ENCODE measurements at places on chromosomes 5 and 9.

DNA sequence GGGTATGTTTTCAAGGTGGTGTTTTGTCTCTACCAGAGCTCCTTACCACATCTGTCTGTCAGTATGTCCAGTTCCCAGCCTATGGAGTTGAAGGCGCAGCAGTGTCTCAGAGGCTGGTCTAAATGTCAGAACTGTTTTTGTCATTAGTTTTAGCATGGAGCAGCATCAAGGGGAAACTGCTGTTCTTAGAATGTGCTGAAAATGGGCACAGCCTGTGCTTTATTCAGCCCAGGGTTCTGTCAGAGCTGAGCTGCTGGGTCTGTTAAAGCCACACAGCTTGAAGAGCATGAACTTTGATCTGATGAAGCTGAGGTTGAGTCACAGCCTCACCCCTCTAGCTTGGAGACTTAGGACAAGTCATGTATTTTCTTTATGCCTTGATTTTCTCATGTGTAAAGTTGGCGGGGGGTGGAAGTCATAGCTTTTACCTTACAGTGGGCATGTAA, 71.9 kb downstream of the RALGPS1 start:
- no peak for DNase-seq

DNA sequence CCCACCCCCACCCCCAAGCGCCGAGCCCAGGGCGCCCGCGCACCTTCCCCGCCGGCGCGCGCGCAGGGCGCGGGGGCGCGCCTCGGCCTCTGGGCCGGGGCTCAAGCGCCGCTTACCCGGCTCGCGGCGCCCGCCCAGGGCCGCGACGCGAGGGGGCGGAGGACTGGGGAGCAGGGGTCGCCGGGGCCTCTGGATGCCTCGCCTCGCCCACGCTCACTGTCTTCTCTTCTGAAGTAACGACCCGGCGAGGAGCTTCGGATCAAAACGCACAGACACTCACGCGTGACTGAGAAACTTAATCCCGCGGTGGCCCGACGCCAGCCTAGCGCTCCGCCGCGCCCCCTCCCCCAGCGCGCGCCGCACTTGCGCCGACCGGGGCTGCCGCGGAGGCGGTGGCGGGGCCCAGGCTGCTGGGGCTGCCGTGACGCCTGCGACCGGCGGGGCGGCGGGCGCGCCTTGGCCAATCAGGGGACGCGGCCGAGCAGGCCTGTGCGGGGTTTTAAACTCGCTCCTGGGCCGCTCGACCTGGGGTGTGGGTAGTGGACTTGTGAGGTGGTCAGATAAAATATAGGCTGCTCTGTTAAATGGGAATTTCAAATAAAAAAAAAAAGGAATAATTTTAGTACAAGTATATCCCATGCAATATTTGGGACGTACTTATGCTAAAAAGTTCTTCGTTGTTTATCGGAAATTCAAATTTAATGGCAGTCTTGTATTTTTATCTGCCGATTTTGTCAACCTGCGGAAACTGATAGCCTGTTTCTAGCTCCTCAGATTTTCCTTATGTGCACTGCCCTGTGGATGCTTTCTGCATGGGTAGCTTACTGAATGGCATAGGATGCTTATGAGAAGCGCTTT, at the start of gene MPDZ:
TSS of gene MPDZ (minus strand) at position 409 of the 858 bp plus-strand sequence. CDS start 29,377 bp downstream, outside the sequence.
- peak; percentile 12 for DNase-seq

DNA sequence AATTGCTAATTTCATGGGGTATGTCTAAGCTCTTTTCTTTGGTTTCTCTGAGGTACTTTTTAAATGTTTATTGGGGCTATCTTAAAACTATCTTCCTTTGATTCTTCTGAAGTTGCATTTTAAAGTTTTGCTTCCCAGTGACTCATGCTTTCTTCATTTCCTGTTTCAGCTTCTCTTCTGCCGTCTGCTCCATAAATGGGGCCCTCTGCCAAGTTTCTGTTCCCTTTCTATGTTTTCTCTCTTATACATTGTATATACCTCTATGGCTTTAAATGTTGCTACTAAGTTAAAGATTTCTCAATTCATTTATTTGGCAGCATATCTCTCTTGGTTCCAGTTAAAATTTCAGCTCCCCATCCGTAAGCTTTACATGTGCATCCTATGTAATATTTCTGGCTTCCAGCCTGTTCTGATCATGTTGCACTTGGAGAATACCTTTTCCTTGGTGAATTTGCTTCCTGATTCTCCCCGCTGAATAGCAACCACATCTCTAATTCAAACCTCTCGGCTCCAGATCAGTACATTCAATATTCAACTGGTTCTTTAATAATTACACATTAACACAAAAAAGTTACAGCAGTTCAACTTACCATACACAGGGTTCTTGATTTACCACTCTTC, 125.3 kb downstream of the ST8SIA4 start:
- no peak for DNase-seq

DNA sequence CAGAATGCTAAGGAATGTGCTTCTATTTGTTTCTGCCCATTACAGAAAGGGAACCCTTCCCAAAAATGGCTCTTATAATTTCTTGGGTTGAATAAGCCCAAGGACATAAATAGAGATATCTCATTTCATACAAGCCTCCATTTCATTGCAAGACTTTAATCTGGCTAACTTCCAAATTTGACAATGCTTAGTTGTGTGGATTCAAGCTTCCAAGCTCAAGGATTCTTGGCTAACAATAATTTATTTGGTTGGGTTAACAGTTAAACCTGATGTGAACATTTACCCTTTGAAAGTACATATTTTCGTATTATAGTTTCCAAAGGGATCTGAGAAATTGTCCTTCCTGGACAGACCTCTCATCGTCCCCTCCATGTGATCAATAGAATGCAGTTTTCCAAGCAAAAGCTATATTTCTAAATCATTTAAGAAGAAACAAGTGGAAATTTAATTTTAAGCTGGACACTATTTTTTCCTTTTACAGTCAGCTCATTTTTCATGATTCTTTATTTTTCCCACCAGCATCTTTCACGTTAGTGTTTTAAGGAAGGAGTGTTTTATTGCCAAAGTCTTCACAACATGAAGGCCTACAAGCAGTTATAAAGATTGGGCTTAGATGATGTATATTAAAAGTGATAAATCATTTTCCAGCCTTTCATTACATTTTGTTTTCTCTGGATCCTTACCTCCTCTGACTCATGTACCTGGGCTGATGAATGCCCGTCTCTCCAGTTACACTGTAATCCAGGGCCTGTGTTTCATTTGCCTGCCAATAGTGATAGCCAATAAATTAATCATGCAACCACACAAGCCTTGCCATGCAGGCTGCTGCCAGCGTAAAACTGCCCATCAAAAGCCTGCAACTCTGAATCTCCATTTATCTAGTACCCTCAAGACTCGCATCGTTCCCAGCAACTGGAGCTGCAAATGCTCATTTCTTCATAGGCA, 176.7 kb downstream of the NTRK2 start:
- no peak for DNase-seq

DNA sequence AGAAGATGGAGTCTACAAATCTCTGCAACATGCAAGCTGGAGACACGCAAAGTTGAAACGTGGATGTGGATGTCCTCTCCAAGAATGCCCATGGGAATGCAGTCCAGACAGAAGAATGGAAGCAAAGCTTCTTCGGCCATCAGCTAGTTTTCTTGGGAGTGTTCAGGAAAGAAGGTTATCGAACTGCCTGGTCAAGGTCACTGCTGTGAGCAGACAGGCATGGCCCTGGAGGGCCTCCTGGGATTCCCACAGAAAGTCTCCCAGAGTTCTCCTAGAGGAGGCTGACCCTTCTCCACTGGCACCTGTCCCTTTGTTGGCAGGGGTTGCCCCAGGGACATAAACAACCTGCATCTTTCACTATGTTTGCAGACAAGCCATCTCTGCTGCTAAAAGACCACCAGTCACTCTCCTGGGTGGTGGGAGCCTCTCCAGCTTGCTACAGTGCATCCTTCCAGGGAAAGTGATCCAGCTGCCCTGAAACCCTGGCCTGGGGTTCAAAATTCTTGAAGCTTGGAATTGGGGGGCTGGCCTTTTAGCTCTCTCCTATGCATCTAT, 265.8 kb downstream of the SYK start:
- no peak for DNase-seq

DNA sequence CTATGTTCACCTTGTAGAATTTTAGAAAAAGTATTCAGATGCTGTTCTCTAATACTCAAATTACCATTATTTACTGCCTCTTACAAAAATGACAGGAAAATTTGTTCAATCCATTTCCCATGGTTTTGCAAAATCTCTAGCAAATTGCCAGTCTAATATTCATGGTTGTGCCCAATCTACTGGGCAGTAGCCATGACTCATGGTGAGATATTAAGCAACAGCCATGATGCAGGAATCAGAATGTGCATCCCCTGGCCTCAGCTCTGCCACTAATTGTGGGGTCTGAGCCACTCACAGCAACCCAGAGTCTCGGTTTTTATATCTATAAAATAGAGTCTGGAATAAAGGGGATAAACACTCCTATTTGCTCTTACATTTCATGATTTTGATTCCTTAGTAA, 353.6 kb downstream of the DEPDC1B start:
- DNase-seq = no peak

- no peak for DNase-seq
Observed at GRCh38 chr5:156936972-156937371, 26.1 kb downstream of the TIMD4 start.

GRCh38 chr5:88145611-88146467, 122.8 kb downstream of the TMEM161B start:
- DNase-seq = no peak

GRCh38 chr5:61638476-61638875, 306.4 kb downstream of the ZSWIM6 start:
- DNase-seq = no peak

DNA sequence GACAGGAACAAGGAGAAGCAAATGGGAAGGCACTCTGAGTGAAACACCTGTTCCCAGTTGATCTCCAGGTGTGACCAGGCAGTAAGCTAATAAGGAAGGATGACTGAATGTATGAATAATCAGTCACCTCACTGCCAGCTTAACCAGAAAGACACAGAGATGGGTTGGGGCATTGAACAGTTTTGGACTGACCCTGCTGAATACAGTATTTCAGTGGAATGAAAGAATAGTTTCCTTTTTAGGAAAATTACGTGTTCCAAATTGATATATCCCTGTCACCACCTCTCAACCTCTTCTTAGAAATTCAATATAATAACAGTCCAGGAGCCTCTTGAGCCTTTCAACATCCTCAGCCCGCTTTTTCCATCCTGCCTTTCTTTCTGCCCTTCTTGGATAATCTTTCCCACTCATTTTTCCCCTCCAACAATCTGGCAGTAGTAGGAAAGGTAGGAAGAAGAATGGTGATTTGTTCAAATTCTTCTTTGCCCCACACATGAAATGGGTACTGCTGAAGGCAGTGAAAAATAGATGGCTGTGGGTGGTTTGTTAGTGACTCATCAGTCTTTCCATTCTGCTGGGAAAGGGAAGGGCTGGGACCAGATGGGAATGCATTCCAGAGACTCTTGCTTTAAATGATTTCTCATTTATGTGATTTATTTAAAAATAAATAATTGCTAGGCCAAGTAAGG, 117.9 kb downstream of the ZSWIM6 start:
- no peak for DNase-seq

DNA sequence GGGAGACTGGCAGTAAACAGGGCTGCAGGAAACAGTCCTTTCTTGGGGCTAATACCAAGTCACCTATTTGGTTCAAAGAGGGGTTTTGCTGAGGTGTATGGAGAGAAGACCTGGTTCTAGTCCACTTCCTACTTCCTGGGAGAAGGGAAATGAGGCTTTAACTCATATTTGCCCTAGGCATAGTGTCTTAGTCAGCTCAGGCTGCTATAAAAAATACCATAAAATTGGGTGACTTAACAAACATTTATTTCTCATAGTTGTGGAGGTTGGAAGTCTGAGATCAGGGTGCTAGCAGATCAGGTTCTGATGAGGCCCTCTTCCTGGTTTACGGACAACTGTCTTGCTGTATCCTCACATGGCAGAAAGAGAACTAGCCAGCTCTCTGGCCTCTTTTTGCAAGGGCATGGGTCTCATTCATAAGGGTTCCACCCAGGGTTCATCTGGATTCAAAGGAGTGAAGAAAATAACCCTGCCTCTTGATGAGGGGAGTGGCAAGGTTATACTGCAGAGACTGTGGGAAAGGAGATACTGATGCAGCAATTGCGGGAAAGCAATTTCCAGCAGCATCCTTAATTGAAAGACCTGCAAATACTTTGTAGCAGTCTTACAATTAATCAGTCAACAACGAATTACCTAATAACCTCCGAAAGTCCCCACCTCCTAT, 40.5 kb downstream of the ANKDD1B start:
- no peak for DNase-seq

DNA sequence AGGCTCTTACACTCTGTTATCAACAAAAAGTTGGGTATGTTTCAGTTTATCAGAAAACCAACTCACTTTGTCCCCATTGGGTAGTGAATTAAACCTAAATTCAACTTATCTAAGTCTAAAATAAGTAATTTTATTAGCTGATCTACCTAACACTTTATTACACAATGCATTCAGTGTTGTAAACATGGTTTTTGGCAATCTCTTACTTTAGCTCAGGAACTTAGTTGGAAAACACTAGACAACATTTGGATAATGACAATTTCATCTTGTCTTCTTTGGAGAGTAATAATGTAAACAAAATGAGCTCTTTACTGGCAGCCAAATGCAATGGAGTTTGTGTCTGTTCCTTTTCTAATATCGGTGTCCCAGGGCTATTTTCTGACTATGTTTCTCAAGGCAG, 33.0 kb downstream of the FGF10 start:
- DNase-seq = no peak

DNA sequence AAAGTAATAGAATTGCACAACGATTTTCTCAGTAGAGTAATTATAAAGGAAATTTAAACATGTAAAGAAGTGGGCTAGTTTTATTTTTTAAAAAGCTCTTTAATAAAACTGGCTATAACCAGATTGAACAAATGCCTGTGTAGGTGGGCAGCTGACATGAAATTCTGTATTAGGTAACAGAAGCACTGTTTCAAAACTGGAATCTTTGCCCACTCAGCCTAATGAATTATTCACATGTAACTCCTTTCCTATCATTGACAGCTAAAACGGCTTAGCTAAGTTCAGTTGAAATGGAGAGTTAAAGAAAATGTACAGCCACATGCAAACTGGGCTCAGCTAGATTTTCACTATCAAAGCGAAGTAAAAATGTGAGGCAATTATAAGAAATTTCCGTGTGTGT, 1300.1 kb upstream of the ACO1 start:
- DNase-seq = no peak

GRCh38 chr5:150765799-150766169, 7.0 kb upstream of the DCTN4 start:
- no peak for DNase-seq

DNA sequence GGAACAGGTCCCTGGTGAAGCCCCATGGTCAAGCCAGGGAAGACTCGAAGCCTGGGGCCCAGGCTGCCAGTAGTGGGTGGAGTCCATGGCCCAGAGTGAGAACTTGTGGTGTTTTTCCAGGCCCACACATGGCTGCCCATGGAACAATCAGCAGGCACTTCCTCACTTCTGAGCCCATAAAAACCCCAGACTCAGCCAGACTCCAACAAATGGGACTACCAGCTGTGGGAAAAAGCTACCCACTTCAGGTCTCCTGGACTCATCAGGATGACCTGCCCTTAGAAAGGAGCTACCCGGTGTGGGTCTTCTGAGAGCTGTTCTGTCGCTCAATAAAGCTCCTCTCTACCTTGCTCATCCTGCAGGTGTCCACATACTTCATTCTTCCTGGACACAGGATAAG, 108.9 kb downstream of the ST8SIA4 start:
- no peak for DNase-seq

All from thoracic aorta (tissue), 2 donors.